ENCODE measurements at places on chromosomes 16 and 17. TPM values are rescaled to one million over a fixed set of nuclear protein-coding genes. Genes with fewer than 3 reads are reported as not detected.

SLFN14 gene
- 0.10 TPM for total RNA-seq

TNFRSF17 gene
- total RNA-seq = not detected

CES1 gene
- total RNA-seq = not detected

BOLA2 gene
- 8.8 TPM for total RNA-seq

SLC2A4 gene
- total RNA-seq = not detected

ENGASE gene
- 37.6 TPM for total RNA-seq

MYL11 gene
- total RNA-seq = not detected

DUS2 gene
- total RNA-seq = 27.8 TPM

DOC2B gene
- 6.6 TPM for total RNA-seq

ABI3 gene
- 73.2 TPM for total RNA-seq

SPDYE4 gene
- 0.22 TPM for total RNA-seq

LGALS3BP gene
- 212 TPM for total RNA-seq

OTOA gene
- total RNA-seq = 0.05 TPM
